ENCODE measurements at places on chromosomes 11 and 22. TPM values are rescaled to one million over a fixed set of nuclear protein-coding genes. Genes with fewer than 3 reads are reported as not detected.

Gene SCO2
- polyA plus RNA-seq = 6.1 TPM

DNA sequence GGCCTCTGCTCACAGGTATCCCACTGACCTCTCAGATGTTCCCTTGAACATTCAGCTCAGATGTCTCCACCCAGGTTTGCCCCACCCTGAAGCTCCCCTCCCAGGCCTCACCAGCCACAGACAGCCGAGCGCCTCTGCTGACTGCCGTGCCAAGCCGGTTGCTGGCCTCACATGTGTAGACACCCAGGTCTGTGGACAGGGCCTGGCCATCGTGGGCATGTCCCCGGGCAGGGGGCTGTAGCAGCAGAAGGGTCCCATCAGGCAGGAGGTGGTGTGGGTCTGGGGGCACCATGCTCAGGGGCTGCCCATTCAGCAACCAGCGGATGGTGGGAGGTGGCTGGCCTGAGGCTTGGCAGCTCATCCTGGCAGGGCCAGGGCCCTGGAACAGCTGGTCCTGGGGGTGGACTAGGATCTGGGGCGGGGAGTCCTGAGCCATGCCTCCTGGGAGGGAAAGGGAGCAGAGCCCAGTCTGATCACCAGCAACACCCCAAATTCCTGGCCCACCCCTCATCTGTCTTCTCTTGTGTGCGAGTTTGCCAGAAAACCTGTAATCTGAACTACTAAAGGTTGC is 759 bp downstream of the ROBO4 start:
- no peak for DNase-seq

DNA sequence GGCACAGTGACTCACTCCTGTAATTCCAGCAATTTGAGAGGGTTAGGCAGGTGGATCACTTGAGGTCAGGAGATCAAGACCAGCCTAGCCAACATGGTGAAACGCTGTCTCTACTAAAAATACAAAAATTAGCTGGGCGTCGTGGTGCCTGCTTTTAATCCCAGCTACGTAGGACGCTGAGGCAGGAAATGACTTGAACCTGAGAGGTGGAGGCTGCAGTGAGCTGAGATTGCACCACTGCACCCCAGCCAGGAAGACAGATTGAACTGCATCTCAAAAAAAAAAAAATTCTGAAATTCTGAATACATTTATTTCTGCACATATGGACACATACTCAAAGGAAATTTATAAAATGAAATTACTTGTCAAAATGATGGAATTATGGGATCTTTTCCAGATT is 103.2 kb downstream of the GRIA4 start:
- DNase-seq = no peak

DNA sequence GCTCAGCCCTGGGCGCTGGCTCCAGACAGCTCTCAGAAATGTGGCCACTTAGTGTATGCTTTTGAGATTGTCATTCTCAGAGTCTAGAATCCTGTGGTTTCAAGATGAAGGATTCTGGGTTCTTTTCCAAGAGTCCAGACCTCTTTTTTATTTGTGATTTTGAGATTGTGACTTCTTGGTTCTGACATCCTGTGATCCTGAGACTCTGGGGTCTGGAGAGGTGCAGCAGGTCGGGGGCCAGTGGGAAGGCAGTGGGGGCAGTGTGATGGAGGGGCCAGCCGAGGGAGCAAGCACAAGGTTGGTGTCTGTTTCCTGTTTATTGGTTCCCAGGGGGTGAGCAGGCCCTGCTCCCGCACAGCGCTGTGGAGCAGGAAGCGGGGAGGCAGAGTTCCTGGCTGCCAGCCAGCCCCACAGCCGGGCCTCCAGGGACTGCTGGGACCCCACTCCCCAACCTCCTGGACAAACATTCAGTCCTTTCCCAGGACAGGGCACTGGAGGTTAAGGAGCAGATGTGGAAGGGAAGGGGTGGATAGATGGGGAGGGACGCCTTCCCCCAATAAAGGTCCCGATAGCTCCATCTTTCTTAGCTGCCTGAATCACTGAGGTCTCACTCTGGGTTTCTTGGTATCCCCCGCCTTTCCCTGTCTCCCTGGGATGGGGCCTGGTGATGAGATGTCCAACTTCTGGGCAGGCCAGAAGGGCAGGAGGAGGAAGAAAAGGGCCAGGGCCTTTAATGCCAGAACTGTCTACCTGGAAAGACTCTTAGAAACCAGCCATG is 13.7 kb downstream of the ARHGEF17 start:
- DNase-seq = no peak

- no peak for DNase-seq
Measured at GRCh38 chr22:40015358-40015976, 20.7 kb downstream of the FAM83F start.

GRCh38 chr11:125935056-125935455 is 10.8 kb upstream of the VSIG10L2 start:
- DNase-seq = no peak
